ENCODE measurements at places on chromosomes 3 and 15.

DNA sequence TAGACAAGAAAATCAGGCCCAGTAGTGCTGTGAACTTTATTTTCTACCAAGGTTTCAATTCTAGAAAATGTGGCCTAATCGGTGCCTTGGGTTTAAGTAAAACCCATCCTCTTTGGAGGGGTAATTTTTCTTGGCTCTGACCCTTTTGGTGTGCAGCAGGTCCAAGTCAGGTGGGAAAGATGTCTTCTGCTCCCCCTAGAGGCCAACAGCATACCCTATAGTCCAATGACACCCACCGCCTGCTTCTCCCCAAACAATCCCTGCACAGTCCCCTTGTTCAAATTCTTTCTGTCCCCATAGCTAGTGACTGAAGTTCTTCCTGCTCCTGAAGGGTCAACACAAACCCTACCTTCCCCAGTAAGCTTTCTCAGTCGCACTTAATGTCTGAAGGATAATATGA, 261.8 kb upstream of the GOLGA6L4 start:
- DNase-seq: no peak

DNA sequence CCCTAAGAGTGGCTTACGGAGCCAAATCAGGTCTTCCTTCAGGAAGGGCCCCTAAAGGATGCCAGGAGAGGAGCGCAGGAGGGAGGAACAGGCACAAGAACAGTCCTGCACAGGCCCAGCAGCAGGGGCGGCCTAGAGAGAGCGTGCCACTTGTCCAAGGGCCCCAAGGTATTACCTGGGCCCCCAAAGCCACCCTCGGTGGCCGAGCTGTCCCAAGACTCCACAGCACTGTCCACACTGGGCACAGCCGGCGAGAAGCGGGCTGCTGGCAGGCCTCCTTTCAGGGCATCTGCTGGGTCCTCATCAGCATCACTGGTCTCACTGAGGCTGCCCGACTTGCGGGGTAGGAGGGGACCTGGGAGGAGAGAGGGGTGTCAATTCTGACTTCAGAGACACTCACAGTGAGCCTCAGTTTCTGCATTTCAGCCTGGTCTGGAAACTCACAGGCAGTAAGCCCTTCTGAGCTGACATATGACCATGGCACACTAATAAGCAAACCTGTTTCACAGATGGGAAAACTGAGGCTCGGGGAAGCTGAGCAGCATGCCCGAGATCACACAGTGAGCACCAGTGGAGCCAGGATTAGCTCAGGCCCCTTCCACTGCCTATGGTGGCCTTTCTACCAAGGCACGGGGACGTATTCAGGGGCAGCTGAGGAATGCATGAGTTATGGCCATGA, 33.4 kb downstream of the GRIP2 start:
- DNase-seq: peak; percentile 18

DNA sequence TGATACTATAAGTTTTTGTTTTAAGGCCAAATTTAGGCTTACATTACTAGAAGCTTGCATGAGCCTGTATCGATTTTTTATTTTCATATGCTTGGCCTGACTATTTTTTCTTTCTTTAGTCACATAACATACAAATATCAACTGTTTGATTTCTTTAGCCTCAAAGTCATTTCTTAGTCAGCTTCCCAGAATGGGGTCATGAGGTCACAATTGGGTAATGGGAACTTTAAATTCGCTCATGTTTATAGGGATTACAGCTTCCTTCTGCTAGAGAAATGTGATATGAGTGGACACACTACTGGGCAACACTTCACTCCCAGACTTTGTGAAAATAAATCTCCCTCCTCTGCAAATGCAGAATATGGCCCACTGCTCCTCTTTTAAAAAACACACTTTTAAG, 9.1 kb upstream of the TIPARP start:
- no peak for DNase-seq

DNA sequence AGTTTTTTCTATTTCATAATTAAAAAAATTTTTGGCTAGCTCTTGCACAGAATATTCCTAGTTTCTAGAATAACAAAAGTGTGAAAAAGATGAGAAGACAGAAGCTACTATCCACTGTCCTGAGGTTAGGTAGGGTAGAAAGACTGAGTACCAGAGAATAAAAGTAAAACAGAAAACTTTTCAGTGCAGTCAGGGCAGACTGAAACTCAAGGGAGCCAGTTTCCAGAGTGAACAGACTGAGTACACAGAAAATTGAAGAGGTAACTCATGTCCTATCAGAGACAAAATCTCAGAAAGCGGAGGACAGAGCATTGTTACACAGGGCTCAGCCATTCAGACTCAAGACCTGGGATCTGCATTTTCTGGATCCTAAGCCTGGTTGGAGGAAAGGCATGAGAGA, 8.8 kb upstream of the FBXO40 start:
- DNase-seq: no peak

Measured in H9 (cell line).